Stimulated activated CD4-positive, alpha-beta T cell treated with anti-CD3 and anti-CD28 coated beads, Interleukin-1b, Interleukin-23, amount 100 ng/mL, for 1 hour (primary cell): ENCODE measurements at places on chromosomes 1 and 21.

- DNase-seq, result no peak
Measured at GRCh38 chr21:30194701-30195299, 21.1 kb downstream of the CLDN8 start.

- DNase-seq, result no peak
Measured at GRCh38 chr1:9732123-9732971, 80.8 kb downstream of the PIK3CD start.

- DNase-seq, result no peak
Measured at GRCh38 chr1:203202431-203203245, 16.1 kb upstream of the CHI3L1 start.

- peak; percentile 29 for DNase-seq
Measured at GRCh38 chr1:205141236-205142101, 19.7 kb upstream of the RBBP5 start.

DNA sequence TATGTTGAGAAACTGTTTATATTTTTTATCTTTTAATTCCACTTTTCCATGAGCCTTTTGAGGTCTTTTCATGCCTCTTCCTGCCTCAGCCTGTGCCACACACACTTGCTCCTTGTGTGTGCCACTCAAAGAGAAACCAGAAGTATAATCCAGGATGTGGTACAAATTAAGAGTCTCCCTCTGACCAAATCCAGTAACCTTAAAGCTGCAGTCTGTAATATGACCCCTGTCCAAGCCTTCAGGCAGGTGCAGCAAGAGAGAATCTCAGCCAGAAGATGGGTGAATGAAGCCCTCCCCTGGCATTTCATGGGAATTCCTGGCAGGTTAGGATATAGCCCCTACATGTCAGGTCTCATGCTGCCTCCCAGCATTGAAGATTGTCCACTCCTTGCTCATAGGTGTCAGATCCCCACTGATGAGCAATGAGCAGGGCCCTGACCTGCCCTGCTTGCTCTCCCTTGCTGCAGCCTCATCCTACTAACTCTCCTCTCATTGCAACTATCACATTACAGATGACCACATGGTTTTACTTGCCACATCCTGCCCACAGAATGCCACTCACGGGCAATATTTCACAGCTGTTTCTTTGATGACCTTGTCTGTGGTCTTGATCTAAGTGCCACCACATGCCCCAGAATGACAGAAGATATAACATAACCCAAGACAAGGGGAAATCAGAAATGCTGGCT is 169.3 kb downstream of the SEC16B start:
- DNase-seq, result no peak

DNA sequence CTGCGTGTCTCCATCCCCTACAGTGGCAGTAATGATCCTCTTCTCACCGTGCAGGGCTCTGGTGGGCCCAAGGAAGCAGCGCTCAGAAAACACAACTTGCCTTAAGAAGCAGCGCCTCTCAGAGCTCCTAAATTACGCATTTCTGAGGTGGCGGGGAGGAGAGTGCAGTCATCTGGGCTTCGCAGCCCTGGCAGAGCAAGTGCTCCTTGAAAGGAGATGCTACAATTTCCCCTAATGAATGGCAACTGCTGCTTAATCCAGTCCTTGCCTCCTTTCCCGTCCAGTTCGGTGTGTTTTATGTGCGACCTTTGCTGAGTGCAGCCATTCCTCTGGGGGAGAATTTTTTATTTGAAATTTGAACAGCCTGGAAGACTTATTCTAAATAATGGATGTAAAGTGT is 287.3 kb downstream of the PTPRU start:
- DNase-seq, result no peak

DNA sequence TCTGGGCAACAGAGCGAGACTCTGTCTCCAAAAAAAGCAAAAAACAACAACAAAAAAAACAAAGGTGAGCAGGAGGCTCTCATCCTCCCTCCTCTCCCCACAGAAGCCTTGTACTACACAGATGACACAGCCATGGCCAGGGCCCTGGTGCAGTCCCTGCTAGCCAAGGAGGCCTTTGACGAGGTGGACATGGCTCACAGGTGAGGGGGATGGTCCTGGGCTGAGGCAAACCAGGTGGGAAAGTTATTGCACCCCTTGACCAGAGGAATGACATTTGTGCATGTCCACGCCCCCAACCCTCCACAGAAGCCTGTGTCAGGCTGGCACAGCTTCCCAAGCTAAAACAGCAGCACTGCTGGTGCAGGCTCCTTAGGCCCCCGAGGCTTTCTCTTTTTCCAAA is 2.4 kb downstream of the ADPRS start:
- no peak for DNase-seq

- DNase-seq, result no peak
Measured at GRCh38 chr1:19401535-19401889, 83.8 kb downstream of the CAPZB start.

GRCh38 chr1:21385022-21385421 is 54.9 kb upstream of the NBPF3 start:
- DNase-seq, result no peak

DNA sequence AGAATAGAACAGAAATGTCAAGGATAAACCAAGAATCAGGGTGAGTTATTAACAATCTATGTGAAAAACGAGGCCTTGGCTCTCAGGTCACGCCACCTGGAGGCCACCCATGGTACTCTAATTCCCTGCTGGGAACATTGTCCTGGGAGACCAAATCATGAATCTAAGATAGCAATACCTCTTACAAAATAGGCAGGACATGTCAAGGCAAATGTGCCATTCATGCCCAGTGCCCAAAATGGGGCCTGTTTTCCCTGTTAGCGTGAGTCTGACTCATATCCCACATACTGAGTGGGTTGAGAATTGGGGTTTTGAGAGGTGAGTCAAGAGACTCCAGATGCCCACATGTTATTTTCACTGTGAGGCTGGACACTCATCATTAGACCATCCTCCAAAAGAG is 380.8 kb downstream of the HHIPL2 start:
- no peak for DNase-seq

DNA sequence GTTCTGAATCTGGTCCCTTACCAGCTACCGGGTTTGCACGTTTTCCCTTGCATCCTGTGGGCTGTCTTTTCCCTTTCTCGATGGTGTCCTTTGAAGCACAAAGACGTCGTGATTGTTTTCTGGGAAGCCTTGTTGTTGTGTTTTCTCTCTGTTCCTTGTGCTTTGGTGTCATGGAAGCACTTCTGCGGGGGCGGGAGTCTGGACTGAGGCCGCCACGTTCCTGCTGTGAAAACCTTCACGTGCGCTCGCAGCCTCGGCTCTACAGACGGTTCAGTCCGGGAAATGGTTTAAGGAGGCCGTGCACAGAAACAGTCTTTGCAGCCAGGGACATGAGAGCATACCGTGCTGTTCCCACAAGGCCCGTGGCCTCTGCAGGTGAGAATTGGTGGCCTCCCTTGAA is 68.5 kb downstream of the SKI start:
- no peak for DNase-seq

DNA sequence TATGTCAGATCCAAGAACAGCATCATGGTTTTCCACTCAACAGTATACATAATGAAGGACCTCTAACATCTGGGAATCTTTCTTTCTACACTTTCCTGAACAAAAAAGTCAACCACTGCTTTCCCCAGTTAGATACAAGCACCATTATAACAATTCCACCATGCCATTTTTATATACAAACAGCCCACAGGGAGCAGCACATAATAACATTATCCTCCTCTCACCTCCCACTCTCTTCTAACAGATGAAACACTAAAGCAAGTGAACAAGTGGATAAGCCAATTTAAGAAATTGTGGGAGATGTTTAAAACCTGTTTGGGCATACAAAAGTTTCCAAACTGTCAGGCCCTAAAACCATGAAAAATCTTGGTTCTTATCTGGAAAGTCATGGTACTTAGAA is 29.4 kb upstream of the PRRC2C start:
- no peak for DNase-seq

DNA sequence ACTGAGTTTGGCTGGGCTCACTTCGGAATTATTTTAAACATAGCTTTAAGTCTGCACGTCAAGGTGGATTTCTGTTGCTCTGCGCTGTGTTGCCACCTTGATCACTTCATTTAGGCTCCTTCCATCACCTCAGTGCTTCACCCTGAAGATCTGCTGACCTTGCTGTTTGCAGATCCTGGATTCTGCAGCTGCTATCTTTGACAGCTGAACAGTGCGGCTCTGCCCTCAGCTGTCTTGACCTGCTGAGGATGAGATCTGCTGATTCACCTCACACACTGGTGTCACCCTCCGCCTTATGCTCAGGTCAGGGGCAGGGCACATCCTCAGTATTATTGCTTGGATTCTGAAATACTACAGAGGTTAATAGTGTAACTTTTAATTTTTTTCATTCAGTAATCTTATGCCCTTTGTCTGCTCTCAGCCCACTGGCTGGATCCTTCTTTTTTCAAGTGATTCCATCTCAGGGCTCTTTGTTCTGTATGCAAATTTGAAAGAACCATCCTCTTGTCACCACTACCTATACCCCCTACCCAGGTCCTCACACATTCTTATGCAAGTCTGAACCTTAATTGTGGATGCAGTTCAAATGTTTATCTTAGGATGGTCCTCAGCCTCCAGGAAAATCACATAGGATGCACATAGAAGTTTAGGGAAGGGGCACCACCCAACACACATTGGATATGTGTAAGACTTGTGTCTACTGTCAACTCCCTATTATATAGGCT is 364.0 kb downstream of the OLFM3 start:
- no peak for DNase-seq

- DNase-seq, result no peak
Measured at GRCh38 chr1:21262293-21263051, 27.8 kb downstream of the ECE1 start.

GRCh38 chr1:180026556-180026955 is 71.9 kb downstream of the CEP350 start:
- DNase-seq, result no peak

DNA sequence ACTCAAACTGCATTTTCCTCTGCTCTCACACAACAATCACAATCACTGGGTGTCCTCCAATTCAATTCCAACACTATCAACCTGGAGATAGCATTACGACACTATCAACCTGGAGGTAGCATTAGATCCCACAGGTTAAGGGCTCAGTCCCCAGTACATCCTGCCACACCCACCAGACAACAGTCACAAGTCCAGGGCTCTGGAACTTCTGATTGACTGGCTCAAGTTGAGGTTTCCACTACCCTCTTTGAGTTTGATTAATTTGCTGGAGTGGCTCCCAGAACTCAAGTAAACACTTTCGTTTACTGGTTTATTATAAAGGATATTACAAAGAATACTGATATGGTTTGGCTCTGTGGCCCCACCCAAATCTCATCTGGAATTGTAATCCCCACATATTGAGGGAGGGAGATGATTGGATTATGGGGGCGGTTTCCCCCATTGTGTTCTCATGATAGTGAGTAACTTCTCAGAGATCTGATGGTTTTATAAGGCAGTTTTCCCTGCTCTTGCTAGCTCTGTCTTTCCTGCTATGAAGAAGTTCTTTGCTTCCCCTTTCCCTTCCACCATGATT is 49.6 kb upstream of the ARHGAP29 start:
- DNase-seq, result no peak

DNA sequence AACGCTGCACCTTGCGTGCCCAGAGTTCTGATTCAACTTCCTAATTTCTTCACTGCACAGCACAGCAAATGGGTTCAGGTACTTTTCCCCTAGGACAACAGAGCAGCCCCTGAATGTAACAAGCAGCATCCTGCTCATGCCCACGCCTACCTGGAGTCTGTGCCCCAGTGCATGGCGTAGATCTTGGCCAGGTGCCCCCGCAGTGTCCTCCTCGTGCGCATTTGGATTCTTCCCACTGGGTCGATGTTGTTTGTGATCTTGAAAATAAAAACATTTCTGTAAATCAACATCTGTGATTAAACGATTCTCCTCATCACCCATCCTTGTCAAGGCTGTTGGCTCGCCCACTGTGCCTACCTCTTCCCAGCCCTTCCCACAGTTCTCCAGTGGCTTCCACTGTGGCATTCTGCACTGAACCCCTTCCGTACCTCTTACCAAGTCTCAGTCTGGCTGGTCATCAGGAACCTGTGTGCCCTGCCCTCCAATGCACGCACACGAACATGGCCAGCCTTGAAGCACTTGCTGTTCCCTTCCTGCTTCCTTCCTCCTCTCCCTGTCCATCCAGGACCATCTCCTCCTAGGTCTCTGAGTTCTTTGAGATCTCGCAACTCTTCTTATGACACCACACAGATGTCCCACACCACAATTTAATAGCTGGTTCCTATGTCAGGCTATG is 37.5 kb upstream of the NADK start:
- DNase-seq, result no peak

GRCh38 chr1:206550446-206550845 is 43.1 kb downstream of the RASSF5 start:
- DNase-seq, result no peak

- no peak for DNase-seq
Measured at GRCh38 chr21:28632755-28633408, 359.8 kb downstream of the LTN1 start.

DNA sequence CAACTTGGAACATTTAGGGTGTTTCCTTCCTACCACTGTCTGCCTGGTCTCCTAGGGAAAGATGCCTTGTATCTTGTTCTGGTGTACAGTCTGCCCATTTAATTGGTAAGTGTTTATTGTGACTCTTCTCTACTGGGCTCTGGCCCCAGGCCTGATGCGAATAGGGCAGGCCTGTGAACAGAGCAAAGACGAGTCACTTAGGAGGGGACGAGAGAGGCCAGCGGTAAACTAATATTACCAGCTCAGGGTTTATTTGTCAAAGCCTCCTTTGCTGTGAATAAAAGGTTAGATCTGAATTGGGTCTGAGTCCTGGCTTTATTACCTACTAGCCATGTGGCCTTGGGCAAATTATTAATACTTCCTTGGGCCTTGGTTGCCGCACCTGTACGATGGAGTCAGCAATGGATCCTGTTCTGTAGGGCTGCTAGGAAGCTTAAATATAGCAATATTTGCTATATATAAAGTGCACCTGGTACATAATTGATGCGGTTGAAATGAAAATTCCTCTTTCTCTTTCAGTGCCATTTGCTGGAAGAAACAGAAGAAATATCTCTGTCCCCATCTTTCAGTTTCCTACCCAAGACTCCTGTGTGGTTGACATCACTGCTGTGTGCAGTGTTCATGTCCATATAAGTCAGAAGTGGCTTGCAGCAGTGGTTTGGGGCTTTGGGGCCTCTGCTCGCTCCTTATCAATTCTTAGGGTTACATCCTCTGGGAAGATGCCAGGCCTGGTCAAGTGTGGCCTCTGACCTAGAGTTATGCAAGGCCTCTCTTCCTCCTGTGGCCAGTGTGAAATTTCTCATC is 32.4 kb downstream of the MAPKAPK2 start:
- DNase-seq, result no peak

DNA sequence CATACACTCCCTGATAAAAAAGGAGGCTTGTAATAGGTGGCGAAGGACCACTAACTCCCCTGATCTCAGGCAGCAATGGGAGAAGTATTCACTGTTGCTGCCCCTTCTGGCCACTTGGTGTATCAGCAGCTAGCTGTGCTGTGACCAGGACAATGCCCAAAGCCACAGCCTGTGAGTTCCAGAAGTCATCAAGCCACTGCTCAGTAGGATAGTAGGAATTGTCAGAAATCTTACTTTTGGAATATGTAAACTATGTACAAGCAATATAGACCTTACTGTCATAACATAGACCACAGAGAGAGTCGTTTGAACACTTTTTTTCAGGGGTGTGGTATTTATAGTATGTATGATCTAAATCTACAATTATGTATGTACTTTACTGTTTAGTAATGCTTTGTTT is 248.3 kb upstream of the CAMK1G start:
- DNase-seq, result peak; percentile 0
